ENCODE measurements at places on chromosomes 16 and 17.

GRCh38 chr17:27456681-27457359, 572 bp downstream of the KSR1 start:
- no peak for DNase-seq

DNA sequence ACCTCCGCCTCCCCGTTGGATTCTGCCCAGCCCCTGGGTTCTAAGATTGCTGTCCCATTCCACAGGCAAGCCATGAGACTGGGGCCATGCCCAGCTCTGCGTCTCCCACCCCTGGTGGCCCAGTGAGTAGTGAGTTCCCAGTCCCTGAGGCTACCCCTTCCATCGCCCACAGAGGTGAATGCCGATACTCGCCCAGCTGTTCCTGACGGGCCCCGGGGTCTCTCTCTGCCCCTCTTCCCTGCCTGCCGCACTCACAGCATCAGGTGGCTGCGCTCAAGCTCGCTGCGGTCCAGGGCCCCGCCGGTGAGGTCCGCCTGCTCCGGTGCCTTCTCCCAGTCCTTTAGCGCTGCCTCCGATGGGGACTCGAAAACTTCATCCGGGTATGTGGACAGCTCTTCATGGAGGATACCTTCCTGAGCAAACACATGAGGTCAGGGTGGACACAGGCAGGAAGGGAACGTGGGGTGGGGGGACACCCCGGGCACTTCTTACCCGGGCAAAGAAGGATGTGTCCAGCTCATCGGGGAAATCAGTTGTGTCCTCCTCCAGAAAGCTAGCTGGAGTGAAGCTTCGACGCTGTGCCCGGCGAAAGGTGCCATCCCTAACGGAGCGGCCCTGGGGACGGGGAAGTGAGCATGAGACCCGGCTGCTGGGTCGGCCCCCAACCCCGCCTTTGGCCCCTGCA, 8.8 kb downstream of the SNRNP25 start:
- DNase-seq, result no peak

GRCh38 chr17:6195123-6195522, 124.9 kb downstream of the WSCD1 start:
- DNase-seq, result no peak

DNA sequence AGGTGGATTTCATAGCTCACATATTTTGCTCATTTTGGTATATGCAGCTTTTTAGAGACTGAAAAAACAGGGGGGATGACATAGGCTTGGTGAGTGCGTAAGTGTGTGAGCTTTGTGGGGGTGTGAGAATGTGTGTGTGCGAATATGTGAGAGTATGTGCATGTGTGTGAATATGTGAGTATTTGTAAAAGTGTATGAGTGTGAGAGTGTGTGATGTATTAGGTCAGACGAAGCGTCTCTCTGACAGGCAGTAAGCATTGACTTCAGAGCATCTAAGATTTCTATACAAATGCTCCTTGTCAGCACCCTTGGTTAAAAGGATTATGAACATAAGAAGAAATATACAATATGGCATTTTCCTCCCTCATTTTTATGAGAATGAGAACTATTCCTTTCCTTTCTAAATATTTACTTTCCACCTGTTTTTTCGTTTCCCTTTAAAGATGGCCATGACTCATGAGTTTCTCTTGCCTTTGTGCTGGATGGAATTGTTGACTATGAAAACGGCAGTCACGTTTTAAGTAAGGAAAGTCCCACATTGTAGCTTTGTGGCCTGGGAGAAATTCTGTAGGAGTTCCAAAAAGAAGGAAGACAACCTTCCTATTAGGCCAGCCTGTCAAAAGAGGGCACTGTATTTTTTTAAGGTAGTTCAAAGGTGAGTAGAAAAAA, 276.4 kb downstream of the FOXL1 start:
- DNase-seq, result no peak

- DNase-seq, result no peak
Measured at GRCh38 chr17:6408735-6409134, 26.2 kb downstream of the AIPL1 start.

DNA sequence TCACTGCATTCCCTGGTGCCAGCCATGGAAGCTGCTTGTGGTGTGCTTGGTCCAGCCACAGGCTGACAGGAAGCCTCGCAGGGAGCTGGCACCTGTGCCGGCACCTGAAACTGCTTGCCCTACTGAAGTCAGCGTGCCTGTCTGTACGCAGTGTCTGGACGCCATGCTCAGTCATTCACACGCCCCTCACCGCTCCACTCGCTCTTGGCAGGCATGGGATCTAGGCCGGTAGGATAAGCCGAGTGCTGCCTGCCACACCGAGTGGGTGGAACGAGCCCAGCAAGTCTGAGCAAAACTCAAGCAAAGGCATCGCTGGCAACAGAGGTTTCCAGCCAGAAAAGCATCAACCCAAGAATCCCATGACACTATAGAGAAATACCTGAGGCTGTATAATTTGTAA, 350.6 kb downstream of the CDH11 start:
- DNase-seq, result no peak

GRCh38 chr17:51500454-51500853, 240.1 kb downstream of the UTP18 start:
- DNase-seq, result no peak

- no peak for DNase-seq
Measured at GRCh38 chr16:2974319-2975056, 5.3 kb downstream of the PAQR4 start.

DNA sequence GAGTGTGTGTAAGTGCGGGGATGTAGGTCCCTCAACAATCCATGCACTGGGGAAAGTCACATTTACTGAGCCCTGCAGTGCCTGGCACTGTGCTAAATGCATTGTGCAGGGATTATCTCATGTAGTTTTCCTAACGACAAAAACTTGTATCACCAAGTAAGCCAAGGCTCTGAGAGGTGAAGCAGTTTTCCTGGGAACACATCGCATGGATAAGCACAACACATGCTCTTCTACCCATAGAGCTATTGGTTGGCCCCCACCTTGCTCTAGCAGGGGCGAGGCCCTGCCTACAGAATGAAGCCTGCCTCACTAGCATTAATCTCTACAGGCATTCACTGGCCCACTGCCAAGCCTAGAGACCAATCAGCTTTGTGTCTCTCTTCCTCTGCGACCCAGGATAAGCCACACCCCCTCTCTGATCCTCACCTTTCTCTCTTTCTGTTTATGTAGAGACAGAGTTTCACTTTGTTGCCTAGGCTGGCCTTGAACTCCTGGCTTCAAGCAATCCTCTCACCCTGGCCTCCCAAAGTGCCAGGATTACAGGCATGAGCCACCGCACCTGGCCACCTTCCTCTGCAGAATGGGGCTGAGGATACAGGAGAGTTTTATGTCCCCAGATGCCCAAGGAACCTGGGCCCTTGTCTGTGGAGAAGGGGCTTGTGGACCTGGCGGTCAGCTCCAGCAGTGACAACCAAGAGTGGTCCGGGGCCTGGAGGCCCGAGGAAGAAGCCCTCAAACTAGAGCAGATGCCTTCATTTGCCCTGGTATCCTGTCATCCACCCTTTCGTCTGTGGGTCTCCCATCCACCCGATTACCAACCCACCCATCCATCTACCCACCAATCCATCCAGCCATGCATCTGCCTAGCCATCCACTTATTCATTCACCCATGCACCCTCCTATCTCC, 12.8 kb downstream of the CDH16 start:
- no peak for DNase-seq

- no peak for DNase-seq
Measured at GRCh38 chr16:48971571-48972077, 310.0 kb downstream of the CBLN1 start.

DNA sequence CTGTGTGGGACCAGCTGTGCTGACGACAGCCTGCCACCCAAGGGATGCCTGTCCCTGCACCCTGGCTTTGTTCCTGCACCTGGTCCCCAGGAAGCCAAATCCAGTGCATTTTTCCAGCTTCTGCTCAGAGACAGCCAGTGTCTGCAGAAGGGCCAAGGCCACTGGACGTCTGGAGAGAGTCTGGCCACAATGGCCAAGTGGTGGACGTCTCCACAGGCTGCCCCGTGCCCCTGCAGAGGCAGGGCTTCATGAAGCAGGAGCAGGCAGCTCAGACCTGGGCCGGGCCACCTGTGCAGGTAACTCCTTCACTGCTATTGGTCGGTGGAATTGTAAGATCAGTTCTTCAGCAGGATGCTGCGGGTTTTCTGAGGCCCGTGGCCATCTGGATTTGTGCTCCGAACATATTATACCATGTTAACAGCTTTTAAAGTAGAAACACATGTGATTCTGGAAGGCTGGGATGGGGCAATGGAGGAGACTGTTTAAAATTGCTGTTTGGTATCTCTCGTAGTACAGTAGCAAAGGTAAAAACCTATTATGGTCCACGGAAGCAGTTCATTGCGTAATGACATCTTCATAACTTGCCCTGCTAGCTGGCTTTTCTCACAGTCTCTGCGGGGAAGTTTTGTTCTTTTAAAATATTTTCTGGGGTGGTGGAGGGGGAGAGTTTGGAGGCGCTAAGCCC, 185.3 kb downstream of the CCDC182 start:
- DNase-seq, result no peak

Measured in GM12864 (cell line).